ENCODE measurements at places on chromosomes 7 and 10.

DNA sequence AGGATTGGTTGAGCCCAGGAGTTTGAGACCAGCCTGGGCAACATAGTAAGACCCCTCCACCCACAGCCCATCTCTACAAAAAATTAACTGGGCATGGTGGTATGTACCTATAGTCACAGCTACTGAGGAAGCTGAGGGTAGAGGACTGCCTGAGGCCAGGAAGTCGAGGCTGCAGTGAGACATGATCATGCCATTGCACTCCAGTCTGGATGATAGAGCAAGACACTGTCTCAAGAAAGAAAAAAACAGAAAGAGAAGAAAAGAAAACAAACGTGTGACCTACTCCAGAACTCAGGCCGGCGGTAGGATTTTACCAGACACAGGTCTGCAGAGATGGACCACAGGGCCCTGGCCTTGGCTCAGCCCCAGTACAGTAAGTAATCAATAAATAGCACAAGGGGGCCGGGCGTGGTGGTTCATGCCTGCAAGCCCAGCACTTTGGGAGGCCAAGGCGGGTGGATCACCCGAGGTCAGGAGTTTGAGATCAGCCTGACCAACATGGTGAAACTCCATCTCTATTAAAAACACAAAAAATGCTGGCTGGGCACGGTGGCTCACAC, 35.4 kb upstream of the TNRC18 start:
- no peak for DNase-seq

- no peak for DNase-seq
Measured at GRCh38 chr10:25017154-25017590, 760 bp downstream of the THNSL1 start.

DNA sequence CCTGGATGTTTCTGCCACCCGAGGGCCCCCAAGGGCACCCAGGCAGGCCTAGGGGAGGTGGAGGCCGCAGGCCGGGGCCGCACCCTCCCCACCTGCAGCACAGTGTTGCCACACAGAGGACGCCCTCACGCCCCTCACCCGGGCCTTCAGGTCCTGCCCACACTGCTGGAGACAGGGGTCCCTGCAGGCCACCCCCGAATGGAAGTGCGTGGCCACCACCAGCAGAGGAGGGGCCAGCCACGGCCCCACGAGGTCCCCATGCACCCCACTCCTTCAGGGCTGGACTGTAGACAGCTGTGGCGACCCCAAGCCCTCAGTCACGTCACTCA, 35.4 kb downstream of the ADAP1 start:
- DNase-seq: no peak

DNA sequence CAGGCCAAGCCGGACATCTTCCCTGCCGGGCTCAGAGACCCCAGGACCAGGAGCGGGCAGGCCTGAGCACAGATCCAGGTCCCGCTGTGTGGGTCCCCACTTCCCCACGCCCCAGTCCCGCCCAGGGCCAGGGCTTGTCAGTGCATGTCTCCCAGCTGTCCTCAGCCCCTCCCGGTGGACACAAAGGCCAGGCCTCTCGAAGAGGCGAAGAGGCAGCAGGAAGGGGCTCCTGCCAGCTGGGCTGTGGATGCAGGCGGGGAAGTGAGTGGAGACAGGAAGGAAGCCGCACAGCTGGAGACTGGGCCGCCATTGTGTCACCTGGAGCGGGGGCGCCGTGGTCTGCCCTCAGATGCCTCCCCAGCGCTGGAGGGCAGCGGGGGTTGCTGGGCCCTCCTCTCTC, 4.8 kb downstream of the GRIFIN start:
- no peak for DNase-seq

DNA sequence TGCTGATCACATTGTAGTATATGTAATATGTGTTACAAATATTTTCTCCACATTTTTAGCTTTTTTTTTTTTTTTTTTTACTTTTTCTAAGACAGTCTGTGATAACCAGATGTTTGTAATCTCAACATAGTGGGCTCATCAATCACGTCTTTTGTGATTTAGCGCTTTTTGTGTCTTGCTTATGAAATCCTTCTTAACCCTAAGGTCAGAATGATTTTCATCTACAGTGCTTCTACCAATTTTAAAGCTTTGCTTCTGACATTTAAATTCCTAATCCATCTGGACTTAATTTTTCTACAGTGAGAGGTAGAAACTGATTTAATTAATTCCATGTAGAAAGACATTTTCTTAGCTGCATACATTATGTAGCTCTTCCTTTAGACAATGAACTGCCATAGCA, 626.4 kb downstream of the TNS3 start:
- DNase-seq: no peak

- no peak for DNase-seq
Measured at GRCh38 chr7:18496341-18496700, 772 bp downstream of the HDAC9 start.

DNA sequence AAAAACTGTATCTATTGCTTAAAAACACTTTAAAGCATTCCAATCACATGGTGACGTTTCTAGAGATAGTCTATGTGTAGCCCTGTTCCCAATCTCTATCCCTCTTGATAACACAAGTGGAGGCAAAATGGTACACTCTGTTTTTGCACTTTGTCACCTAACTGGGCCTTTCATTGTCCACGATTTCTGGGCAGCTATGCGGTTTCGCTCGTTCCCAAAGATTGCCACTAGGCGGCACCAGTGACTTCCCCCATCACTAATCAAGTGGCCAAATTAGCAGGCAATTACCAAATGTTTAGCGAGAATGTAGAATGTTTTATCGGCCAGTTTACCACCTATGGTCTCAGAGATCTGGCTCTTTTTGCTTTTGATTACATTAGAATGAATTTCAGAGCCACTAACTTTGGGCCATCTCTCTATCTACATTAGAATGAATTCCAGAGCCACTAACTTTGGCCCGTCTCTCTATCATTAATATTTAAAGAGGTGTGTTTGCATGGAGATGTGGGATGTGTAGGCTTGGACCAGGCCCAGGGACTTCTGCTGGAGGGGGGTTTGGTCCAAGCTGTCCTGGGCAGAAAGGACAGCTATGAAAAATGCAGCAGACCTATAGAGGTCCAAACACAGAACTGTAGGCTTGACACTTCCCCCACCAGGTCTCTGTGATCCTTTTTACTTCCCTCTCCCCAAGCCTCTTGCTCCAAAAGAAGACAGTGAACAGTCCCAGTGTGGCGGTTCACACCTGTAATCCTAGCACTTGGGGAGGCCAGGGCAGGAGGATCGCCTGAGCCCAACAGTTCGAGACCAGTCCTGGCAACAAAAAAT, 90.1 kb downstream of the EPC1 start:
- no peak for DNase-seq

DNA sequence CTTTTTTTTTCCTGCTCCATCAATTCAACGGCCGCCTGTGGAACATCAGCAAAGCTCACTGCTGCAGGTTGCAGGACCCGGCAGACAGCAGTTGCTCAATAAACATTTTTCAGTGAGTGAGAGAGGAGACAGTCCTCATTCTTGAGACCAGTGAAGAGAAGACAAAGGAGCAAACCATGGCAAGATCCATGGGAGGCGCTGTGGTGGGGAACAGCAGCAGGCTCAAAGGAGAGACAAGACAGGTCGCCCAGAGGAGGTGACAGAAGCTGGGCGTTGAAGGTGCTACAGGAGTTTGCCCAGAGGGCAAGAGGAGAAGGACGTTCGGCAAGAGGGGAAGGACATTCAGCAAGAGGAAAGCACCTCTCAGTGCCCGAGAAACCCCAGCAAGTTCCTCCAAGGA, 74.5 kb upstream of the FGFR2 start:
- no peak for DNase-seq

GRCh38 chr7:3682028-3682710, 381.1 kb downstream of the SDK1 start:
- no peak for DNase-seq

DNA sequence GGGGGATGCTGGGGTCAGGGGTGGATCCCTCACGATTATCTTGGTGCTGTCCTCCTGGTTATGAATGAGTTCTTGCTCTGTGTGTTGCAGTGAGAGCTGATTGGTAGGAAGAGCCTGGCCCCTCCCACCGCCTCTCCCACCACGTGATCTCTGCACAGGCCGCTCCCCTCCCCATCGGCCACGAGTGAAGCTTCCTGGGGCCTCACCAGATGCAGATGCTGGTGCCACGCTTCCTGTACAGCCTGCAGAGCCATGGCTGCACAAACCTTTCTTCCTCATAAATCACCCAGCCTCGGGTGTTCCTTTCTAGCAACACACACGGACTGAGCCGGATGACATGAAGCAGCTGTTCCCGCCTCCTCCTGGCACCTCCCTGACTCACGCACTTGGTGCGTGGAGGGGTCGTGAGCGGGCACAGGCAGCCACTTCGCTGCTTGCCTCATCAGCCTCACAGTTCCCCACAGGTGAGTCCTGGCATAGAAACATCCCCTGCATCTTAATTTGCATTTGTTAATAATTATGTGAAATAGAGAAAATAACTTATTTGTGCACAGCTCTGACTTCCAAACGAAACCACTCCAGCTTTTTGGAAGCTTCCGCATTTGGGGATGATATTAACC, 210.8 kb downstream of the ADARB2 start:
- DNase-seq: no peak

DNA sequence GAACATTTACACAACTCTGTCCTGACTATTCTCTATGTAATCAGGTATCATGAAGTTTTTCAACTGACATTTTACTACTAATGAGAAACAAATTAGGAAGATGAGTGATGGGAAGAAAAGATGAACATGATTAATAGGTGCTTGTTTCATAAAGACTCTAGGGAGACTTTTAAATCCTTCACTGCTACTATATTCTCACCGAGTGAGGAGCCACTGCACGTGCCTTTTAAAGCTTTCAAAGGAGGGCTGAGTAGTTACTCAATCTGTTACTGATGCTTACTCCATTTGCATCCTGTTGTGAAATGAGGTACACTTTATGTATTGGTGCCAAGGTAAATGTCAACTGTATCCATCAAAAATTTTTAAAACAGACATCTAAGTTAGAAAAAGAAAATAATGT, 1.3 kb upstream of the COMMD3 start:
- no peak for DNase-seq

GRCh38 chr10:127815147-127815546, 77.6 kb downstream of the CLRN3 start:
- DNase-seq: no peak

- peak; percentile 62 for DNase-seq
Measured at GRCh38 chr7:107506674-107507339, 37.0 kb downstream of the GPR22 start.

- DNase-seq: no peak
Measured at GRCh38 chr10:6269432-6269831, 66.7 kb downstream of the PFKFB3 start.

DNA sequence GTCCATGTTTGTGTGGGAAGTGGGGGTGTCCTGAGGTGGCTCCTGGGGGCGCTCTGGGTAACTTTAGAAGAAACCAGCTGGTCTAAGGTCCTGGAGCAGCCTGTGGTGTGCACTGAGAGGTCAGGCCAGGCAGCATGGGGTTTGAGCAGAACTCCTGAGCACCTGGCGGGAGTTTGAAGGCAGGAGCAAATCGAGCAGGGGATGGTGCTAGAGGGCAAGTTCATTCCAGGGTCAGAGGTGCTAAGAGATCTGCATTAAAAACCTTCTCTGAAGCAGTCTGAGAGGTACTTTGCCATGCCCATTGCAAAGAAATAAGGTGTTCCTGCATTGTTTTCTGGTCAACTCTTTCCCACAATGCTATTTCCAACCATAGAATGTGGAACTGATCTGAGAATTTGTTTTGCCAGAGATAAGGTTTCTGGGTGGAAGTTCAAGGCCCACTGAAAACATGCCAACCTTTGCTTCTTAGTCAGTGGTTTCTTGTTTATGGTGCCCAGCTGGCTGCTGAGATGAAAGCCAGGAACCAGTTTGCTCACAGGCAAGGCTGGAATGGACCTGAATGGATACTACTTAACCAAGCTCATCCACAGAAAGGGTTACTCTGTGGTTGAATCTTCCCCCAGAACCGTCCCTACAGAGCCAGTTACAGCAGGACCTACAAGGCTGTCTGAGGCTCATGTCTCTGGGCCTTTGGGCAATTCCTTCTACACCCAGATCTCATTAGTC, 136.3 kb upstream of the TMEM72 start:
- DNase-seq: no peak

DNA sequence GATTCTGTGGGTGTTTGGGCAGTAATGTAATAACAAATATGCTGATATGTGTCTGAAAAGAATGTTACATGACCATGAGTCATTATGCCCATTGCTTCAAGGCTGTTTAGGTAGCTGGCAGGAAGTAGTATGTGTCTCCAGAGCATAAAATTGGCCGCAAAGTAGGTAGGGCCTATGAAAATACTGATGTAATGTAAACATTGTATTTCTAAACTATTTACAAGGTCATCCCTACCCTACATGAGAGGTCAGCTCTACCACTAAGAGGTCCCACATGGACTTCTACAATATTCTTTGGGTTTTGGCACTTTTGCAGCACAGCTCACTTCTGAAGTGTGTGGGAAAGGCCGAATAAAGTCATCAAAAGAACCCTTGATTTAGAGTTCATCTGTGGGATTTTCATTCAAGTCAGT, 301.9 kb downstream of the AHR start:
- DNase-seq: no peak

GRCh38 chr10:42734536-42734935, 48.1 kb upstream of the BMS1 start:
- no peak for DNase-seq

GRCh38 chr7:50379539-50379938, 70.6 kb downstream of the FIGNL1 start:
- no peak for DNase-seq

DNA sequence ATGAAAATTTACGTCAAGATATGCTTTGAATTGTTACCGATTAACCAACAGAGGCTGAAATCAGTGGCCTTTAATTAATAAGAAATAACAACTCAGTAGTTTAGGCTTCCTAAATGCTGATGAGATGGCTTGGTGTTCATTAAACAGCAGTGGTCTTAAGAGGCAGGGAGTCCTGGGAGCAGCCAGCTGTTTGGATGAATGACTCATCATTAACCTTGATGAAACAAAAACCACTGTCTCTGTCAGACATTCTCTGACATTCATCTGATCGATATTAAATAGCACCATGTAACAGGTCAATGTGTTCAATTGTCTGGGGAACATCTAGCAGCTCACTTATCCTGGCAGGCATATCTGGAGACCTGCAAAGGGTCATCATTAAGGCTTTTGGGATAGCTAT, 234.2 kb upstream of the LRRN3 start:
- no peak for DNase-seq

- no peak for DNase-seq
Measured at GRCh38 chr7:1531263-1531978, 919 bp downstream of the MAFK start.

DNA sequence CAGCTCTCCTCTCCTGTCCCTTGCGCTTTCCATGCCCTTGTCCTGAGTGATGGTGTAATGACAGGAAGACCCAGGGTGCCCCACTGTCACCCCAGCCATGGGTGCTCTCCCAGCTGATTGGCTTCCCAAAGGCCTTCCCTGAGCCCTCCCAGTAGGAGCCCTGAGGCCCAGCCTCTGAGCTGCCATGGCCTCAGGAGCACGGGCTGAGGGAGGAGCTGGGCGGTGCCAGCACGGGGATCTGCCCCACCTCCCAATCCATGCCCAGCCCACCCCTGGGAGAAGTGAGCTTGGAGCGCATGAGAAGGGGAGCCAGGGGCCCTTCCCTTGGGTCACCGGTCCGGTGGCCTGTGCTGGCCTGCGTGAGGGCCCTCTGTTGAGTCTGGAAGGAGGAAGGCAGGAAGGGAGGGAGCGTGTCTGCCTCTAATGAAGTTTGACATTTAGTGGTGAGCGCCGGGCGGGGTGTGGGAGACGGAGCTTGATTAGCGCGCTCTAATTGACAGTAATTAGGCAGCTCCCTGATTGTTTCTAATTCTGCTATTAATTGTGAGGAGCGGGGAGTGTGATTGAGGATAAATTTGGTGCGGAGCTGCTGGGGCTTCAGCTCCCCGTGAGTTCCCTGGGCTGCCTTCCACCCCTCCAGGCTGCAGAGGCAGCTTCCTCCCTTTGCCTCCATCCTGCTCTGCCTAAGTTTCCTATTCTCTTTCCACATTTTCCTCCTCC, 28.3 kb downstream of the GBX1 start:
- DNase-seq: no peak

- DNase-seq: no peak
Measured at GRCh38 chr7:108280136-108280535, 150.0 kb upstream of the LAMB4 start.
